ENCODE measurements at places on chromosomes 4 and X.

- no peak for DNase-seq
Measured at GRCh38 chr4:118757761-118758251, 72.6 kb downstream of the METTL14 start.

- no peak for DNase-seq
Measured at GRCh38 chr4:67521506-67521905, 23.8 kb downstream of the CENPC start.

DNA sequence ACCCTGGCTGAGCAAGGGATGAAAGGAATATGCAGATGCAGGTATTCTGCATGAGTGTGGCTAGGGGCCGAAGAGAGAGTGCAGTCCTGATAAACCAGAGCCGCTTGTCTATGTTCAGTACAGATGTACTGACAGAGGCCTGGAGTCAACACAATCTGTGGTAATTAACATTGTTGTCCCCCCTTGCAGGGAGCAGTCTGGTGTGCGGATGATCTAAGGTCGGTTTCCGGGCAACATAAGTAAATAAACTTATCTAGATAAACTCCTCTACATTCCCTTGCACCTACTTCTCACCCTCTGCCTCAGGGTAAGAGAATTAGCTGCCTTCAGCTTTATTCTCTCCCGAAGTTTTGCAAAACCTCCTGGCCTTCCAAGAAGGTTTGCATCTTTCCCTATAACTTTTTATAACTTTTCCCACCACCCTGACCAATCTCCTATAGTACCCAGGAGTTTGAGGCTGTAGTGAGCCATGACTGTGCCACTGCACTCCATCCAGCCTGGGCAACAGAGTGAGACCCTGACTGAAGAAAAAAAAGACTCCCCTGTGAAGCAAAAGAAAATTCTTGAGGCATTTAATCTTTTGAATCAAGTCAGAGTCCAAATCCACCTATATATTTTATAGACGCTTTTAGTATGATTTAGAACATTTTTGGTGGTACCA is 26.6 kb downstream of the SNX25 start:
- DNase-seq: no peak

GRCh38 chr4:143482840-143483239 is 30.7 kb upstream of the SMARCA5 start:
- DNase-seq: no peak

DNA sequence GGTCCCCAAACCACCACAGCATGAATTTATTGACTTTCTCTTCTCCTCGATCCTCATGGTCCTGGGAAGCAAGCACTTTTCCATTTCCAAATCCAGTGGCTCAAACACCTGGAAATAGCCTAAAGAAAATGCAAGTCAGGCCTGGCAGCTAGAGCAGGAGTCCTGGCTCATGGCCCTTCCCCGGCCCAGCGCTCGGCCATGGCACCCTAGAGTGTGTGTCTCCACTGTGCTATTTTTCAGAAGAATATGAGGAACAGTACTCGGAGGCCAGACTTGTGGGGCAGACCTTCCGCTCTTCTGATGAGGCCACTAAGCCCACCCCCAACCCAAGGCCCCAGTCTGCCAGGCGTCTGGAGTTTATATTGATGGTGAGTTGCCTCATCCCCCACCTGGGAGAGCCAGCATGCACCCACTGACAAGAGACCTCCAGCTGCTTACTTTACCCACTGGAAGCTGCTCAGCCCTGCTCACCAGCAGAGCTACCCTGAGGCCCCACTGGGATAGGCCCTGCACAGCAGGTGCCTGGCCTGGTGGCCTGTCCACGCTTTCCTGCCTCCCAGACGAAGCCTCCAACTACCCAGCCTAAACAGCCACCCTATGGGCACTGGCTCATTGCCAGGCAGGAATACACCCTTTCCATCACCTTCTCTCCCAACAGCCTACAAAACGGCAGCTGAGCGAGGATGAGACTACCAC is 2.3 kb upstream of the RTL5 start:
- DNase-seq: no peak

GRCh38 chr4:153485860-153486259 is 19.7 kb downstream of the TMEM131L start:
- no peak for DNase-seq

Measured in activated naive CD4-positive, alpha-beta T cell treated with Interleukin-2 at 50 U/mL for 16 hours (primary cell).